Brain (organoid and tissue), 16 donors: ENCODE measurements at places on chromosomes 1 and 21.

DNA sequence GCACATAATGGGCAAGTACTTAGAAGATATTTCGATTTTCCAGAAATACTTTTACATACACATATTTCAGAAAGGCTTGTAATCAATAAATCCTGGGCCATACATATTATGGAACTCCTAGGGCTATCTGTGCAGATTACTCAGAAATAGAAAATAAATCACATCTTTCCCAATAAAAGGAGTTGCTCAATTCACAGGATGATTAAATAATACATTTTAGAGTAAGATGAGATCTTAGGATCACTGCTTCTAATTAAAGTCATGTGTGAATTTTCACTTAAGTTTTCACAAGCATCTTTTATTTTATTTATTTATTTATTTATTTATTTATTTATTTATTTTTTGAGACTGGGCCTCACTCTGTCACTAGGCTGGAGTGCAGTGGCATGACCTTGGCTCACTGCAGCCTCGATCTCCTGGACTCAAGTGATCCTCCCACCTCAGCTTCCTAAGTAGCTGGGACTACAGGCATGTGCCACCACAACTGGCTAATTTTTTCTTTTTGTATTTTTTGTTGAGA lies 144.2 kb downstream of the HIVEP3 start:
- DNase-seq: no peak

DNA sequence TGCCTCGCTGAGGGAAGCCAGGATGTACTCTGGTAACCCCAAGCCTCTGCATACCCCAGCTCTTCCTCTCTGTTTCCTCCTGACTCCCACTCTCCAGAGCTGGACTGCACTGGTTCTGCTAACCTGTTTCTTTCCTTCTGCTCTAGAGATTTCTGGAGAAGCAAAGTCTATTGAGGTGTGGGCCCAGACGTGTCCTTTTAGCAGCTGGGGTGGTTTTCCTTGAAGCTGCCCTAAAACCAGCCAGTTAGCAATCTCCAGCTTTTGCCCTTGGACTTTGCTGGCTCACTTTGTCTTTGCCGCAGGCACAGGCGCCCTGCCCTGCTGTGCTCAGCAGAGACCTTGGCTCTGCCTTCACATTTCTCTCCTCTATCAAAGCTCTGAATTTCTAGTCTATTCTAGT lies 171.8 kb upstream of the IVNS1ABP start:
- DNase-seq: peak; percentile 45

DNA sequence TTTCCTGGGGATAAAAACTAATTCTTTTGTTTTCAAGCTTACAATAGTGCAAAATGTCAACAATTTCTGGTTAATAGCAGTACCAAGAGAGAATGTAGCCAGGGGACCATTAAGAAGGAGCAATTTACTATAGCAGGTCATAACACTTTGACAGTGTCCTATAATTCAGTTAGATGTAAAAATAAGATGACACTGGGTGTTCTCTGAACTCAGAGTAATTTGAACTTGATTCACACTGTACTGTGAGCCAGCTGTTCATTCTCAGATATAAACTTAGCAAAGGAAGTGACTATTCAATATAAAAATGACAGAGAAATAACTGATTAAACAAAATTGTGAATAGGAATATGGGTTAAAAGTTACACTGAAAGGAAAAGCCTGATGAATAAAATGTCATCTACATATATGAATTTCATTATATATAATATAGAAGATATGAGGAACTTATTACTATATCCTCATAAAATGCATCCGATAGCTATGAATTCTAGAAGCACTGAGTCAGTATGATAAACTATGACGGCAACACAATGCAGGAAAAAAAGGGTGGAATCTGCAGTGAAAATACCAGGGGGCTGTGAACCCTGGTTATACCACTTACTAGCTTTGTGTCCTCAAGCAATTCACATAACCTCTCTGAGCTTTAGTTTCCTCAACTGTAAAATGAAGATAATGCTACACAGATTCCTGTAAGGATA lies 135.9 kb downstream of the ACBD6 start:
- no peak for DNase-seq

- no peak for DNase-seq
These were observed 316.0 kb upstream of the VAMP3 start for GRCh38 chr1:7454895-7455784.

DNA sequence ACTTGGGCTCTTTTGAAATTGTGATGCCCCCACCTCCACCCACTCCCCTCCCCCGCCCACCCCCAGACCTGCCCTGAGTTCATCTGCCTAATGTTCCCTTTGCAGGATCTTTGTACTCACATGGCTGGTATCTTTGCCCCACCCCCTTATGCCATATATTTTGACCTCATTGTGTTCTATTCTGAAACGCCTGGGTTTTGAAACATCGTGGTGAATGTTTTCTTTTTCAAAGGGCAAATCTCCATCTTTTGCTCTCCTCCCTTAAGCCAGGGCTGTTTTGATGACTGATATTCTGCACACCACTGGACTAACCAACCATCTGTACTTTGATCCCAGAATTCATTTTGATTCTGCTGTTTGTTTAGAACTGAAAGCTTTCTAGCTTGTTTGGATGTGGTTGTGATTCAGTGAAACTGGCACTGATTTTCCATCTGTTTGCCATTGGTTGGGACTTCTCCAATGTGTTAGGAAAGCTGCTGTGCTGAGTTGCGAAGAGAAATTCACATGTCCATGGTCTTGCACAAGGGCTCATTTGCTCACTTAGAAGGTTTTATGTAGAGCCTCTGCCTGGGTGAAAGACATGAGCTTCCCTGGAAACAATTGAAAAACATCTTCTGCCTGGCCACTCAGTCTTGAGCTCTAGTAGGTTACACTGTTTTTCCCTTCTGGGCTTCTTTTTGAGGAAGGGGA lies 16.5 kb downstream of the SMAP2 start:
- DNase-seq: no peak

DNA sequence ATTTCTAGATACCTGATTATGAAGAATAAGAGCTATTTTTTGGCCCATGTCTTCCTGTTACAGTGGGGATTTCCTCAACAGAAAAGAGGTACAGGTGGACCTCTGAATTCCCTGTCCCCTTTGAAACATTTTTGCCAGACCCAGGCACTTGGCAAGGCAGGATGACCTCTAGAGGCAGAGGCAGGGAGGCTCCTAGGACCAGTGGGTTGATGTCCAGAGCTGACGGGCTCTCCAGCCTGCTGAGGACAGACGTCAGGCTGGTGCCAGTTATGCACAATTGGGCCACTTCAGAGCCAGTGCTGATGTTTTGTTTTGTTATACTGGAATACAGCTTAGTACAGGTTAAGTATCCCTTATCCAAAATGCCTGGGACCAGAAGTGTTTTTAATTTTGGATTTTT lies 18.5 kb upstream of the A3GALT2 start:
- no peak for DNase-seq

- DNase-seq: no peak
These were observed 60.0 kb downstream of the FBXO2 start for GRCh38 chr1:11594222-11594621.

GRCh38 chr1:15974855-15975254 lies 1.0 kb downstream of the ZBTB17 start:
- DNase-seq: no peak

DNA sequence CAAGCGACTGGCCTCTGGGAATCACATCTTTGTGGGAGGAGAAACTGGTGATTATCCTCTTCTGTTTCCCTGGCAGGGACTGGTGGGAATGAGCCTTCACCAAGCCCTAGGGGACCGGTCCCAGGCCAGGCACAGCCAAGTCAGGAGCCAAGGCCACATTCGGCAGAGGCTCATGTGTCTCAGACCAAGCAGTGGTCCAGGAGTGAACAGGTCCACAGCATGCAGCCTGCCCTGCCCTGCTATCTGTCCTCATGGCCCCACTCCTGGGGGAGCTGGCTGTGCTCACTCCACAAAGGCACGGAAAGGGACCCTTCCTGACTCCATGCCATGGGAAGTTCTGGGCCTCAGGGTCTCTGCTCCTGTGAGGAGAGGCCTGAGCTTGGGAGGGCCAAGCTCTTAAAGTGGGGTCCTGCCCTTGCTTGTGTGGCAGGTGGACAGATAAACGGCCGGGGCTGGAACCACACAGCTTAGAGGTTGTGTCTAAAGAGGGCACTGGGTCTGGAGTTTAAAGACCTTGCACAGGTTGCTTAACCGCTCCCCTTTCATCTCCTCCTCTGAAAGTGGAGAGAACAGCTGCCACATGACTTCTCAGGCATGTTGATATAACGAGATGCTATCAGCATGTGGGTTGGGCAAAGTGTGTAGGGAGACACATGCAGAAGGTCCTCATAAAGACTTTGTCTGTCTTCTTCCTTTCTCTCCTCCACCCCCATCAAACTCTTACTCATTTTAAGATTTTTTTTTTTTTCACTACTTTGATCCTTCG lies 57.5 kb downstream of the CASQ2 start:
- DNase-seq: no peak

GRCh38 chr1:58924016-58924565 lies 140.2 kb upstream of the JUN start:
- DNase-seq: no peak

DNA sequence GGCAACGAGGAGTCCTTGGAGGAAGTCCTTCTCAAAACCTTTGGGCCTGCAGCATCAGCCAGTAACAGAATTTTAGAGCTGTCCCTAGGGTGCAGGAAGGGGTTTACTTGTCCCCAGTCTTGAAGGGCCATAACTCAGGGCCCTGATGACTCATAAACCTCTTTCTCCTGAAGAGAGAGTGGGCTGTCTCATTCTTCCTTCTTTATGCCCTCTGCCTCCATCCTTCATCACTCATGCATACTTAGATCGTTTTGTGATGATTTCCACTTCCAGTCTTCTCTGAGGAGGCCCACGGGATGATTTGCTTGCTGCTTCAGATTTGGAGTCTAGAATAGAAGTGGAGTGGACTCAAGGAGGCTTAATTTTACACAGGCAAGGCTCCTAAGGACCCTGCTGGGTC lies 60.2 kb downstream of the NDUFS5 start:
- DNase-seq: no peak

DNA sequence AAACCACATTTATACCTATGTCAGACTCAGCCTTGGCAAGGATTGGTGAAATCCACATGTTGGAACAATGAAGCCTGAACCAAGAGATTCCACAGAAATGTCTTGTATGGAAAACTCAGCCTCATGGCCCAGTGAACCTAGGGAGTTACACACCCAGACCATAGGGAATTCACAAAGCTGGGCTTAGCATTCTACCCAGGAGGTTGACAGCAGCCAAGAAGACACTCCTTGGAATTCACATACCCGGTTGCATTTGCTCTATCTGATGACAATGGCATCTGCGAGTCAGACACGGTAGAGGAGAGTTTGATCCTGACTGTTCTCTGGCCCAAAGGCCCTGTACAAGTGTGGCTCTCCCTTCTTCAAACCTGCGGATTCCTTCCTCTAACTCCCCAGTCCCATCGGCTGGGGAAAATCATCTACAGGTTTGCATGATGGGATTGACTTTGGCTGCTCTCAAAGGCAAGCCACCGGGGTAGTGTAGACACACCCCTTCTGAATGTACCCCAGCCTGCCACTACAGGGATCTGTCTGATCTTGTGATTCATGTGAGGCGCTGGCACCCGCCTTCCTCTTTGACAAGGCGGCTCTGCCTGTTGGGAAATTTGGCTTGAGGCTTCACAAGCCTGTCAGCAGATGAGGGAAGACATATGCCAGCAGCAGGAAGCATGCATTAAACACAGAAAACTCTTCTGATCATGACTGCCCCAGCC lies 297.3 kb upstream of the KAZN start:
- peak; percentile 63 for DNase-seq

- DNase-seq: peak; percentile 46
These were observed 140.0 kb upstream of the GRIK3 start for GRCh38 chr1:37174341-37174740.

DNA sequence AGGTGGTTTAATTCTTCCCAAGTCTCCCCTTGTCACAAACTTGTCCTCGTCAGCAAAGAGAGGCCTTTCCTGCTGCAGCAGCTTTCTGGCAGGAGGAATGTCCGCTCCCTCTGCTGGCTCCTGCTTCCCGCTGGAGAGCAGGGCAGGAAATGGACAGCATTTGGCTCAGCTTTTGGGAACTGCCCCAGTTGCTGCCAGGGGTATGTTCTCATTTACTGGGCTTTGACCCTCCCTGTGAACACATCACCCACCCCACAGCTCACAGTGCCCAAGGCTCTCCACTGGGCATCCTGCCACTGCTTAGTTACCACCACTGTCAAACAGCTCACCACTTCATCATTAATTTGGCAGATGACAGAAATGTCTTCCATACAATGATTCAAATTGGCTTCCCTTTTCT lies 75.4 kb downstream of the MRPL37 start:
- peak; percentile 34 for DNase-seq

- no peak for DNase-seq
These were observed 47.4 kb upstream of the ENAH start for GRCh38 chr1:225700164-225700821.

GRCh38 chr1:208167261-208167869 lies 76.8 kb downstream of the PLXNA2 start:
- DNase-seq: peak; percentile 71

- no peak for DNase-seq
These were observed 58.2 kb upstream of the GPR88 start for GRCh38 chr1:100479620-100480338.

DNA sequence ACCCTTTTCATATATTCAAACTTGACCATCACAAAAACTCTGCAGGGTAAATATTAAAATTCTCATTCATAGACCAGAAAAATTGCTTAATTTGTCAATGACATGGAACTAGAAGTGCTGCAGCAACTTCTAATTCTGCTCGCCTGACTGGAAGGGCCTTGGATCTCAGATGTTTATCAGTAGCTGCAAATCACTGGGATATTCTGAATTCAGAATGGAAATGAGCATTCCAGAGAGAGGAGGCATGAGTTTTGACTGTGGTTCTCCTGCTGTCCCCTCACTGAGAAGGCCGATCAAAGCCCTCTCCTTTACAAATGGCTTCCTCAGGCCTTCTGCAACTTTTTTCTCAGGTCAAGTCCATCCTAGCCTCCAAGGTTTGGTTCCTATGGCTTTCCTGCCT lies 171.3 kb upstream of the FAM78B start:
- DNase-seq: no peak

GRCh38 chr1:230778916-230779590 lies 31.9 kb downstream of the CAPN9 start:
- no peak for DNase-seq

GRCh38 chr1:165824269-165824643 lies 3.2 kb upstream of the UCK2 start:
- DNase-seq: no peak

GRCh38 chr1:232635778-232636356 lies 5.9 kb upstream of the SIPA1L2 start:
- DNase-seq: peak; percentile 66

GRCh38 chr1:245056913-245057312 lies 97.9 kb upstream of the KIF26B start:
- DNase-seq: no peak
